ENCODE measurements at places on chromosomes 6 and 20. TPM values are rescaled to one million over a fixed set of nuclear protein-coding genes. Genes with fewer than 3 reads are reported as not detected.

SLC22A7 gene
- total RNA-seq = not detected

TCFL5 gene
- 11.4 TPM for total RNA-seq

WFDC5 gene
- not detected for total RNA-seq

PRRT1 gene
- not detected for total RNA-seq

SSTR4 gene
- not detected for total RNA-seq

CPXM1 gene
- total RNA-seq = 0.19 TPM

PBOV1 gene
- total RNA-seq = not detected

THEMIS gene
- total RNA-seq = not detected

DUSP15 gene
- total RNA-seq = 0.65 TPM

TRIM15 gene
- not detected for total RNA-seq

TUBB2A gene
- 69.6 TPM for total RNA-seq

SLC26A8 gene
- not detected for total RNA-seq

NKX2-4 gene
- not detected for total RNA-seq

BHLHE23 gene
- not detected for total RNA-seq

SLC17A1 gene
- total RNA-seq = not detected

TSPYL1 gene
- 70.2 TPM for total RNA-seq

FRK gene
- total RNA-seq = under 0.01 TPM

RTN4IP1 gene
- 4.6 TPM for total RNA-seq

MAFB gene
- 5.9 TPM for total RNA-seq

MRAP2 gene
- total RNA-seq = 3.6 TPM

MLIP gene
- total RNA-seq = 18.7 TPM

CLIC1 gene
- 800 TPM for total RNA-seq

NRN1 gene
- 47.7 TPM for total RNA-seq

ECT2L gene
- total RNA-seq = not detected

TAGAP gene
- total RNA-seq = not detected

TRDN gene
- not detected for total RNA-seq

TMEM242 gene
- 5.6 TPM for total RNA-seq

SLC29A1 gene
- total RNA-seq = 150 TPM

PGC gene
- not detected for total RNA-seq

HLA-DQB2 gene
- not detected for total RNA-seq

C6orf58 gene
- 0.38 TPM for total RNA-seq

TRIM31 gene
- not detected for total RNA-seq

DEF6 gene
- total RNA-seq = 0.98 TPM

OXT gene
- total RNA-seq = not detected

HTR1E gene
- not detected for total RNA-seq

C6orf141 gene
- 30.7 TPM for total RNA-seq

GPX5 gene
- not detected for total RNA-seq

SDCBP2 gene
- 6.2 TPM for total RNA-seq

STMN3 gene
- total RNA-seq = 5.6 TPM

FUT9 gene
- total RNA-seq = under 0.01 TPM

TCF21 gene
- not detected for total RNA-seq

TRIM40 gene
- total RNA-seq = not detected

PRICKLE4 gene
- 6.2 TPM for total RNA-seq

ZSCAN23 gene
- total RNA-seq = 1.8 TPM

CRISP2 gene
- not detected for total RNA-seq

BFSP1 gene
- total RNA-seq = 3.3 TPM

KCNK5 gene
- not detected for total RNA-seq

BTNL2 gene
- total RNA-seq = not detected

EDEM2 gene
- 46.4 TPM for total RNA-seq

RNGTT gene
- total RNA-seq = 23.0 TPM

C2 gene
- total RNA-seq = not detected

TDP2 gene
- total RNA-seq = 23.8 TPM

Measured in vein endothelial cell (primary cell).